ENCODE measurements at places on chromosomes 6 and 20. TPM values are rescaled to one million over a fixed set of nuclear protein-coding genes. Genes with fewer than 3 reads are reported as not detected.

DNA sequence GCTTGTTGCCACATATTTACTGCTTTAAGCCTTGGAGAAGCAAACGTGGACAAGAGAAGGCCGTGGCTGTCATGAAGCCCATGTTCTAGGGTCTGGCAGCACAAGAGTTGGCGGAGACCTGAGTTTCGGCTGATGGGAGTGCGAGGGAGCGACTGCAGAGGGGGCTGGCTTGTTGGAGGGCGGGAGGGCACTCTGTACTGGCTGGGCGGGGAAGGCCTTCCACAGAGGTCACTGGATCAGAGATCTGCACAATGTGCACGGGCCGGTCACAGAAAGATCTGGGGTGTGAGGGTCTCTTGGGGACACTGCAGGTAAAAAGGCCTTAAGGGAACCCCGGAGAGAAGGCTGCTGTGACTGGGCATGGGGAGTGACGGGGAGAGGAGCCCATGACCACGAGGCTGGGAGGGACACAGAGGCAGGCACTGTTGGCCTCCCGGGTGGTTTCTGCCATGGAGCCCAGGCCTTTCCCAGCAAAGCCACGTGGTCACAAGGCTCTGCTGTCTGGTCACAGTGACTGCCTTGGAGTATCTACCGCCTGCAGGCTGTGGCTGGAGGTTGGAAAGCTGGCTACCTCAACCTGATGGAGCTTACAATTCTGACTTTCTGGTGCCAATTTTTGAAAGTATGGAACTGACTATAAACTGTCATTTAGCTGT, 23.8 kb downstream of the FOXC1 start:
- H3K27ac ChIP-seq: no peak overlapping the region
- H3K27me3 ChIP-seq: no peaks in the 10 kb centered on the region
- H3K36me3 ChIP-seq: no peaks in the 10 kb centered on the region
- H3K4me1 ChIP-seq: no peaks in the 10 kb centered on the region
- H3K4me3 ChIP-seq: no peak overlapping the region

POU5F1 gene
- polyA plus RNA-seq: 2.7 TPM

DNA sequence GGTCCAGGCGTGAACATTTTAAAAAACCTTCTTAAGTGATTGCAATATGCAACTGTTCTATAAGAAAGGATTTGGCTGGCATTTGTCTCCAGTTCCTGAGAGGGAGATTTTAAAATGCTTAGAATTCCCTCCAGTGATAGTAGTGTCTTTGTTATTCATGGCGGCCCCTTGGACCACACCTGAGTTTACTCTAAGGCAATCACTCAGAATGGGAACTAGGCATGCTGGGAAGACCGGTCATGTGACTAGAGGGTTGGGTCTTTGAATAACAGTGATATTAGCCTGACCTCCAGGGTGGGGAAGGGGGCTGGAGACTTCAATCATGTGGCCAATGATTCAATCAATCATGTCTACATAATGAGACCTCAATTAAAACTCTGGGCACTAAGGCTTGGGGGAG, 50.7 kb upstream of the UTRN start:
- H3K4me1 ChIP-seq: no peaks in the 10 kb centered on the region
- H3K4me3 ChIP-seq: no peak overlapping the region
- DNase-seq: no peak
- H3K27me3 ChIP-seq: no peaks in the 10 kb centered on the region
- no peak overlapping the region for H3K27ac ChIP-seq

GRCh38 chr6:167689751-167690150, 137.0 kb upstream of the AFDN start:
- DNase-seq: no peak
- no peaks in the 10 kb centered on the region for H3K4me1 ChIP-seq
- no peaks in the 10 kb centered on the region for H3K36me3 ChIP-seq
- peak overlapping the region; percentile 21 for H3K27ac ChIP-seq
- H3K4me3 ChIP-seq: no peak overlapping the region
- no peaks in the 10 kb centered on the region for H3K27me3 ChIP-seq

DNA sequence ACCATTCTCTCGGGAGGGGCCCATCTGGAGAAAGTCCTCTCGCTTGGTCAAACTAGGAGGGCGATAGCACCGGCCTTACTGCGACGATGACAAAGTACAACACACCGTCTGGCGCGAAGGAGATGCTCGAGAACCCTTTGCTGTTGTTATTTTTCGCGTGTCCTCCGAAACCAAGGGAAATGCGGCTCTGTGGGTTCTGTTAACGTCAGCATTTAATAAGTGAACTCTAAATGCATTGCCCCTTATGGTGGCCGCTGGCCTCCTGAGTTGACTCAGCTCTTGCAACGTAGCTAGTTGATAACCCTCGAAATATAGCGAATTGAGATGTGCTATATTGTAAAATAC, 577 bp upstream of the SCAND1 start:
- H3K27ac ChIP-seq: peak overlapping the region; percentile 100
- DNase-seq: no peak
- H3K4me3 ChIP-seq: peak overlapping the region; percentile 87

DNA sequence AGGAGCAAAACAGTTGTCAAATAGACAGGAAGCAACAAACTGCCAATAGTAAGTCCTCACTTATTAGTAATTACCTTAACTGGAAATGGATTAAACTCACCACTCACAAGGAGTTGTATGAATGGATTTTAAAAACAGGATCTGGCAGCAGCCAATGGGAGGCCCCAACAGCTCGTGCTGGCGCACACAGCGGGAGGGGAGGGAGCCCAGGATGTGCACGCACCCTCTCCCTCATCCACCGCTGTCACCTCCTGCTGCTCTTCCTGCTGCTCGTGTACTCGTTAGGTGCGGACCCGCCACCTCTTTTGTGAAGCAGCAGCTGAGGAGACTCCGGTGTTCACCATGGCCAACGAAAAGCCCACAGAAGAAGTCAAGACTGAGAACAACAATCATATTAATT, at the start of gene SUMO4:
Gene SUMO4 (plus strand): TSS at position 213 of the 400 bp plus-strand sequence. CDS start 130 bp downstream, at position 343.
- no peak within 1 kb of the TSS for H3K27ac ChIP-seq
- peaks cover 13% of the 10 kb centered on the region for H3K36me3 ChIP-seq
- no peak within 1 kb of the TSS for H3K4me3 ChIP-seq
- no peaks in the 10 kb centered on the region for H3K4me1 ChIP-seq

NMBR gene
- polyA plus RNA-seq: not detected

- no peaks in the 10 kb centered on the region for H3K36me3 ChIP-seq
- H3K27ac ChIP-seq: no peak overlapping the region
- H3K27me3 ChIP-seq: no peaks in the 10 kb centered on the region
- no peak for DNase-seq
- H3K4me1 ChIP-seq: no peaks in the 10 kb centered on the region
- no peak overlapping the region for H3K4me3 ChIP-seq
Observed at GRCh38 chr6:64254558-64254957, 619.0 kb downstream of the PHF3 start.

DNA sequence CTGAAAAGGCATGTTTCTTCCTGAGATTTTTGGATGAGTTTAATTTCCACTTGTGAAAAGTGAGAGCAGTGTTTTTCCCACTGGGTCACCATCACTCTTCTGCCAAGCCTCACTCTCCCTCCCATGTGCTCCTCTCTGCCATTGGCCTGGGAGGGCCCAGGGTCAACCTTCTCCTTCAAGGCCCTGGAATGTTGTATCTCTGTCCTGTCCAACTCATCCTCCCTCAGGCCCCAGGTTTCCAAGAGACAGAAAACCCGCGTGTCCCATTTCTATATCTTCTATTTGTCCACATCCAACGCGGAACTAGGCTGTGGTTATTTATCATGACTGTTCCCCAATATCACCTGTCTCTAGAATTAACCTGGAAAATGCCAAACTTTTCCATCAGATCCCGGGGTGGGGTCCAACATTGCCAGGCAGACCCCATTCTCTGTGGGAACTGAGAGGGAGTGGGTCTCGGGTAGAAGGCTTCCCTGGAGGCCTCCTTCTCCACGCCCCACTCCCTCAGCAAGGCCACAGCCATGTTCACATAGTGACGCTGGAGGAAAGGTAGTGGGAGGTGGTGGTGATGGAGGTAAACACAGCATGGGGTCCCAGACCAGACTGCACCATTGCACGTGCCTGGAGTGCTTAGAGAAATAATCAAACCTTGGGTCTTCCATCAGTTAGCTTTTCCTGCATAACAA, 173.5 kb downstream of the SCP2D1 start:
- no peak for DNase-seq
- H3K4me3 ChIP-seq: no peak overlapping the region
- H3K27me3 ChIP-seq: no peaks in the 10 kb centered on the region
- no peak overlapping the region for H3K27ac ChIP-seq

DNA sequence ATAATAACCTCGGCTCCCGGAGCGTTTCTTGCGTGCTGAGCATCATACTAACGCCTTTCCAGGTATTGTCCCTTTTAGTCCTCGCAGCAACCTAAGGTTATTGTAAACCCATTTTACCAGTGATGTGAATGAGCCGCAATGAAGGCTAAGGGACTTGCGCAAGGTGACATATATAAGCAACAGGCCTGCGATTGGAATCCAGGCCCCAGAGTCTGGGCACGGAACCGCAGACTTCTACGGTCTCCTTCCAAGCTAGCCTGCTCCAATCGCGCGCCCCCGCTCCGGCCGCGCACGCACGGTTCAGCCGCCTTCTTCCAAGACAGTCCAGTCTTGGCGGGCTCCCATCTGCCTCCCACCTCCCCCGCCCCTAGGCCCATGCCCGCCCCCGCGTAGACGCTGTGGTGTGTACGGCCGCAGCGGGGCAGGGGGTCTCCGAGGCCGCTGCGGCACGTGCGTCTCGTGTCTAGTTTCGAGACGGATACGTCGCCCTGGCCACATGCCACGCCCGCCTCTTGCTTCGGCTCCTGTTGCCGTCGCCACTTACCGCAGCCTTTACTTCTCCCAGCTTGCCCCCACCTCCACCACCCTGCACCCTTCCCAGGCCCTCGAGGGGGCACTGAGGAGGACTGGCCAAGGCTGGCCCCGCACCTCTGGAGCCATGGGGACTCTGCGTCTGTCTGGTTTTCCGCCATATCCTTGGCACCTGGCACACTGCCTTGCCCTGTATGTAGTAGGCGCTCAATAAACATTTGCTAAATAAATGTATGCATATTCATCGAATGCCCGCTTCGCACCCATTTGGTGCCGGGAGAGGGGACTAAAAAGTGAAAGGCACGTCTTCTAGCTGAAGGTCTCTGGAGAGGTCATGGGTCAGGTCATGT, 855 bp upstream of the GFOD1 start:
- no peaks in the 10 kb centered on the region for H3K36me3 ChIP-seq
- peaks cover 37% of the 10 kb centered on the region for H3K4me1 ChIP-seq
- peak overlapping the region; percentile 76 for H3K27ac ChIP-seq
- peak overlapping the region; percentile 94 for H3K4me3 ChIP-seq

DNA sequence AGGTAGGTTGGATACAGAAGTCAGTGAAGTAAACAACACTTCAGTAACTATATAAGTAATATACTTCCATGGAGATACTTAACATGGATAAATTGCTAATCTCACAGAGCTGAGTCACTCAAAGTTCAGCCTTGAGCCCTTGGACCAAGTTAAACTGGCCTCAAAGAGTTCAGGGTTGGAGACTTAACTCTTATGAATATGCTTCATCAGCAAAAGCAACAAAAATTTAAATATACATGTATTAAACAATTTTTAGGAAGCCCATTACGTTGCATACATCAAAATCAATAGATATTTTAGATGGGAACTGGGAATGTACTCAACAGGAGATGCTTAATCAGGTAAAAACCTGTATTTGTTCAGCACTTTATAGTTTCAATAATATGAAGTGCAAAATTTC, 12.2 kb downstream of the MTCL3 start:
- H3K27me3 ChIP-seq: no peaks in the 10 kb centered on the region
- DNase-seq: no peak
- H3K36me3 ChIP-seq: no peaks in the 10 kb centered on the region
- no peak overlapping the region for H3K4me3 ChIP-seq
- H3K27ac ChIP-seq: no peak overlapping the region

DNA sequence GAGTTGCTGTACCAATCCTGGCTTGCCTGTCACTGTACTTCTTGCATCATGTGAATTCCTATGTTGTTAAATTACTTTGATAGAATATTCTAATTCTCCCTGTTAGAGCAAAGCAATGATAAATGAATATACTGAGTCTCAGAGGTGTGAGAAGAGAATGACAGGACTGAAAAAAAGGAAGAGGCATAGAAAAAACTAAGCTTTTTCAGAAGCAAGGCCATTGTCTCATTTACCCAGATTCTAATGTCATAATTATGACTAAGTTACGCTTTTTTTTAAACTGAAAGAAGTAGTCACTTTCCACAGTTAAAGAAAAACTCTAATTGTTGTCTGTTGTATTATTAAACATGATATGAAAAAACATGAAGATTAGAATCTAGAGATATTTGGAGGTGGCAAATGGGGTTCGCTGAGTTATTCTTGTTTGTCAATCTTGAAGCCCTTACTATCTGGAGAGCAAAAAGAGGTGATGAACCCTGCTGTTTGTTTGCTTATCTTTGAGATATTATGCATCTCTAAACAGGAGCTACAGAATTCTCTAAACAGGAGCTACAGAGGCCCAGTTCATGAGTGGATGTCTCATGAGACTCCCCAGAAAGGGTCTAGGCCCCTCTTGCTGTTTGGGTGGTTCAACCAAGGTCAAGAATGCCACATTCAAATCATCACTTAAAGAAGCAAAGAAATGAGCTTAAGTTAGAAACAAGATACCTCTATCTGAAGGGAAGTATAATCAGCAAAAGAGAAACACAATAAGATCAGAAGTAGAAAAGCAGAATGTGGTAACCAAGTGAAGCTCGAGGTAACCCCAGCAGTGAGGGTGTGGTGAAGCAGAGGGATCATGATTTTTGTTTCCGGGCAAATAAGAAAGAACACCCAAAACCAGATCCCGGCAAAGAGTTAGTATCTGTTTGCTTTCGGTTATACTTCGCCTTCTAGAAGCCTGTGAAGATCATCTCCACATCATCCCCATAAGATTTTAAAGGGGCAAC, 33.3 kb upstream of the THEMIS start:
- H3K4me3 ChIP-seq: no peak overlapping the region
- no peaks in the 10 kb centered on the region for H3K27me3 ChIP-seq
- no peaks in the 10 kb centered on the region for H3K36me3 ChIP-seq
- no peak for DNase-seq
- no peaks in the 10 kb centered on the region for H3K4me1 ChIP-seq

DNA sequence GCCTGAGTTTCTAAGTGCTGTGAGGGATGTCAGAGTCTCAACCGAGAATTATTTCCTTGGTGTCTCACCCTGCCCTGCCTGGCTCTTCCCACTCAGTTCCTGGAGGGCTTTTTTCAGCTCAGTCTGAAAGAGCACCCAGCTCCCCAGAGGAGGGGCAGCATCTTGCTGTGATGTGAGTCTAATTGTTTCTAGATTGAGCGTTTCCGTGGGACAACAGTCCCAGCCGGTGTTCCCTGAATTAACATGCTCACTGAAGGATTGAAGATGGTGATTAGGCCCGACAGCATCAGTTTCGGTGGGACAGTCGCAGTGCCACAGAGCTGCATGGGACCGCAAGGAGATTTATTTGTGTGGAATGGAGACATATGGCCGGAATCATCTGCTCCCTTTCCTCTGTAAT, 587.6 kb downstream of the DHX35 start:
- no peak overlapping the region for H3K27ac ChIP-seq
- no peaks in the 10 kb centered on the region for H3K27me3 ChIP-seq
- no peaks in the 10 kb centered on the region for H3K4me1 ChIP-seq
- no peak overlapping the region for H3K4me3 ChIP-seq
- no peaks in the 10 kb centered on the region for H3K36me3 ChIP-seq

CFB gene
- polyA plus RNA-seq: 24.1 TPM

All from spleen (tissue), 13 donors.